Putamen (tissue), 1 donor: ENCODE measurements at places on chromosomes 13 and 19.

- peak; percentile 86 for DNase-seq
These were observed 56.6 kb downstream of the SLITRK1 start for GRCh38 chr13:83825676-83826075.

DNA sequence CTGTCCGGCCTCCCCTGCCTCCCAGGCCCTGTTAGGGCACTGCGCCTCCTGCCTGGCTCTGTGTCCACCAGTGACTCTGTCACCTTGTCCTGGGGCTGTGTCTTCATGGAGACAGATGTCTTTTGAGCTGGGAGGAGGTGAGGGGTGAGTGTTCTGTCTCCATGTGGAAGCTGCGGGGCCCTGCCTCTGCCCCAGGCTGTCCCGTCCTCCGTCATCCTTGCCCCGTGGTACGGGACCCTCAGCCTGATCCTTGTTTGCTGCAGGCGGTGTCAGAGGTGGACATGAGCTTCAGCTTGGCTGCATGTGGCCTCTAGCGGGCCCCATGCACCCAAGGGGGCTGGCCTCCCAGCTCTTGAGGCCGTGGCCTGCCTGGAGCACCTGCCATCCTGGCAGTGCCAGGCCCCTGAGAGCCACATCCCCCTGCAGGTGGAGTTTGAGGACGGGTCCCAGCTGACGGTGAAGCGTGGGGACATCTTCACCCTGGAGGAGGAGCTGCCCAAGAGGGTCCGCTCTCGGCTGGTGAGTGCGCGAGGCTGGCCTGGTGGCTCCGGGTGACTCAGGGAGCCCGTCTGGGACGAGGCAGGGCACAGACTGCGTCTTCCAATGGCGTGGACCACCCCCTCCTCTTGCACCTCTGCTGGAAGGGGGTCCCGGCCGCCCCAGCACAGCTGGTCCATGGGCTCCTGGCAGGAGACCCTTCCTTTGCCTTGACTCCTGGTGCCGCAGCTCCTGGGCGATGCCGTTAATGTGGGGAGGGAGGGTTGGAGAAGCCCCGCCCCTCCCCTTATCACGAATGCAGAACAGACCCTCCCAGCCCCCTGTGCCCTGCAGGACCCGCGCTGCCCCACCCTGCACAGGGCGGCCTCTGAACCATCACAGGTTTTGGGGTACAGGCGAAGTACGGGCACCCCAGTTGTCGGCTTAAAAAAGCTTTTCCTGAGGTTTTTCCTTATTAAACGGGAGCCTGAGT is 181.3 kb downstream of the KDM4B start:
- DNase-seq = no peak

- DNase-seq = no peak
These were observed 21.7 kb upstream of the RPL21 start for GRCh38 chr13:27229642-27230041.

- no peak for DNase-seq
These were observed 9.9 kb downstream of the PCDH8 start for GRCh38 chr13:52838433-52839107.

DNA sequence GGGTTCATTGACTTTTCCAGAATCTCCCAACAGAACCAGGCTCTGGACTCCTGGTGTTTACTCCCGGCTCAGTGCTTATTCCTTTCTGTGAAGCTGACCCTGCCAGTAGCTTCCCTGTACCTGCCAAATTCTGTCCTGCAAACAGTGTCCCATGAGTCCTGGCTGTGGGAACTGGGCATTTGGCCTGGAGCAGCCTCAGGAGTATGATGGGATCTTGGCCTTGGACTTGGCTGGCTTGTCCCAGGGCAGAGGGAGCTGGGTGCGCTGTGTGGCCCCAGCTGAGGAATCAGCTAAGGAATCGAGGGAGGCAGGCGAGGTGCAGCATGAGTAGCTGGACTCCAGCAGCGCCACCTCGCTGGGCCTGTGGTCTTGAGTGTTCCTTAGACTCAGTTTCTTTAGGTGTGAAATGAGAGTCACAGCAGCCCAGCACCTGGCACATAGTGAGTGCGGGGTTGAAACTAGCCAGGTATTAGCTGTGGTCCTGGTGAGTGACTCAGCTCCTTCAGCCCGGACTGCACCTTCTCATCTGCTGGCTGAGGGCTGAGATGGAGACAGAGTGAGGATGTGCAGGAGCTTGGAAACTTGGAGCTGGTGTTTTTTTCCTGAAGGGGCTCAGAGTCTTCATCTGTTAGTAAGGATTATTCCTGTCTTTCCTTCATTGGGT is 10.4 kb downstream of the CLASRP start:
- DNase-seq = peak; percentile 24
